Activated T-cell treated with anti-CD3 and anti-CD28 coated beads, Interleukin-2, amount 50 U/mL, for 72 hours (primary cell): ENCODE measurements at places on chromosomes 12 and 14.

DNA sequence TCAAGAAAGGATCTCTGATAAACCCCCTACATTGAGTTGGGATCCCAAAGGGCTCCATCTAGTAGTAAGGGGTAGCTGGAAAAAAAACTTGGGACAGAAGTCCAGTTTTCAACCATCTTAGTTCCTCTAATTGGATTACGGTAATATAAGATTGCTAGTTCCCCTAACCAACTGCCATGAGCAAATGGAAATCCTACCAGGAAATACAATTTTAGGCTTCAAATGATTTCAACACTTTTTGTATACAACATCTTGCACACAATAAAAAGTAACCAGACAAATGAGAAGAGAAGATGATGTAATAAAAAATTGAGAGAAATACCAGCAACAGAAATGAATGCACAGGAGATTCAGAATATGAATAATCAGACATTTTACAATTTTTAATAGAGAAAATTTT lies 73.0 kb downstream of the TSHR start:
- DNase-seq: no peak

DNA sequence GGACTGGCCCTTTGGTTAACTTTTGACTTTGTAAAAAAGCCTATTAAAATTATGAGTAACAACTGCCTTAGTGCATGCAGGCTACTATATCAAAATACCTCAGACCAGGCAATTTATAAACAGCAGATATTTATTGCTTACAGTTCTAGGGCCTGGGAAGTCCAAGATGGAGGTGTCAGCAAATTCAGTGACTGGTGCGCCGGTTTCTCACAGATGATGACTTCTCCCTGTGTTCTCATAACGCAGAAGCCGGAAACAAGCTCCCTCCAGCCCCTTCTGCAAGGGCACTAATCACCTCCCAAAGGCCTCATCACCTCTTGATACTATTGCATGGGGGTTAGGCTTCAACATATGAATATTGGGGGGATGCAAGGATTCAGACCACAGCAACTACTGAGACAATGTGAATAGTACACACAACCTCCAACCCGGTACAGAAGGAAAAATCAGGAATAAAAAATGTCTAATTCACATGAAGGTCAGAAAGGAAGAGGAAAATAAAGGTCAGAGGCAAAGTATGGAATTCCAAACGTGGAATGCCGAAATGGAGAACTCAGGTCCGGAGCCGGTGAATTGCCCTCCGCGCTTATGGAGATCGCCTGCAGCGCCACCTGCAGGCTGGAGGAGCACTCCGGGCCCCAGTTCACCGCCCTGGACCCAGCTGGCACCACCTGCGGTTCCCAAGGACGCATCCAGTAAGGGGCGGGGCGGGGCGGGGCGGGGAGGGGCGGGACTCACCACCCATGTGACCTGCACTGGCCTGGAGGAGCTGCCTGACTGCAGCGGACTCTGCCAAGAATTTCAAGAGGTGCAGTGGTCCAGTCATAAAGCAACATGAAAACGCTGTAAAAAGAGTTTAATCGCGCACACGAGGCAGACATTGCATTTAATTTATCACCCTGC lies 203.4 kb downstream of the KIF26A start:
- DNase-seq: peak; percentile 22

DNA sequence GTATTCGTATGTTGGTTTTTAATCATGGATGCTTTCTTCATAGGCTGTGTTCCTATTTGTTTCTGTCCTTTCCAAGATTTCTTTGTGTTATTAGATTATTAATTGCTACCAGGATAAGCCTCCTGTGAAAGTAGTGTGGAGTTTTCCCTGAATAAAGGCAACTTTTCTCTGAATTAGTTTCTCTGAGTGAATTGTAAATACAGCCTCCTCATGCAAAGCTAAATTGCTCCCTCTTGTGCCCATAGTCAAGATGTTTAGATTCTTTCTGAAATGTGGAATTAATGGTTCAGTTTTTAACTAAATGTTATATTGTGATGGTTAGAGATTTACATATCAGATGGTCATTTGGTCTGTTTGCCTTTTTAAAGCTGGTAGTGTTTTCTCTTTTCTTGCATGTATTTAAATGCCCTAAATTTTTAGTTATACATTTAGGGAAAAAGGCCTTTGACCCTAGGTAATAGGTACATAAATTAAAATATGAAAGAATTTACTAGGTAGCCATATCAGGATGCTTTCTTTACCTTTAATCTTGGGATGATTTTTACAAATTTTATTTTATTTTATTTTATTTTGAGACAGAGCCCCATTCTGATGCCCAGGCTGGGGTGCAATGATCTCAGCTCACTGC lies 8.9 kb downstream of the APAF1 start:
- DNase-seq: no peak

DNA sequence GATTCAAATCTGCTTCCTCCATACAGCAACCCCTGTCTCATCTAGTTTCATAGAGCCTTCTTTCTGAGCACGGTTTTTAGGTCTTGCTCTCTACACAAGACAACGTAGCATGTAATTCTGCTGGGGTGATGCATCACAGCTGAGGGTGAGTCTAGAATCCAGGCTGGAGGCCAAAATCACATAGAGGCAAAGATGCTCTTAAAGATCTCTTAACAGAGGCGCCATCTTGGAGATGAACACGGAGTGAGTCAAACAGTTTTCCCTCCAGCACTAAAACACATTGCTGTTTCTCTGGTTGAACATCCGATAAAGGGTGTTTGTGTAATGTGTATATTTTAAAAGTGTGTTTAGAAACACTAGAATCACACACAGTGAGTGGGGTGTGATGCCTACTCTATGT lies 78.9 kb downstream of the NOS1 start:
- no peak for DNase-seq

- DNase-seq: no peak
Observed at GRCh38 chr14:37932481-37932880, 275.2 kb upstream of the SSTR1 start.

- no peak for DNase-seq
Observed at GRCh38 chr12:50514526-50515276, 9.9 kb downstream of the DIP2B start.

DNA sequence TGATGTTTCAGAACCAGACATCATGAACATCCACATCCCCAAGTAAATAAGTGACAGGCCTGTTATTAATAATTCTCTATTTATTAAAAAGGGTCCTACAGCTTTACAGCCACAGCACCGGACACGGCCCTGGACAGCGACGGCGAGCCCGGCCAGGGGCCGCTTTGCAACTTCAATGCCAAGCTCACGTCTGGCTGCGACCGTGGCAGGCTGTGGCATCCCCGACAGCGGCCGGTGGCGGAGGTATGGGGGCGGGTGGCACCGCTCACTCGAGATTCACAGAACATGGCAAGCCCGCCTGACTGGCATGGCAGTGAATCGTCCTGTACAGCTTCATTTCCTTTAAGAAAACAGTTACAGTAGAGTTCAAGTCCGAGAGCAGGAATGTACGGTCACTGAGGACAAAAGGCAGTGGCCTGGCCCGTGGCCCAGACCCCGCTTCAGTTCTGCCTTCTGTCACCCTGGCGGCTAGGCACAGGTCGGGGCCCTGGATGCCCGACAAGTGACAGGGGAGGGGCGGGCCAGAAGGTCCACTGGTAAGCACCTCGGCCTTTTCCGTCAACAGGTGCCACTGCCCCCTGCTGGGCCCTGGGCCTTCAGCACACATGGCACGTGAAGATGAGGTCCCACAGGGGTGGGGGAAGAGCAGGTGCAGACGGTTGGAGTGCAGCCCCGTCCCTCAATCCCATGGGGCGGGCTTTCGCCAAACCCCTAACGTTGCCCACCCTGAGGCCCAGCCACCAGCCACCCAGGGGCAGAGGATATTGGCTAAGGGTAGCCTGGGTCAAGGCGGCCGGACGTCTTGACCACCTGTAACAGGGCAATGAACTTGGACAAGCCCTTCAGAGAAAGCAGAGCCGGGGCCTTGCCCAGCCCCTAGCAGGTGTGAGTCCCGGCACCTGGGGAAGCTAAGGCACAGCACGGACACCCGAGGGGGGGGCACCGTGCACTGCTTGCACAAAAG lies 30.3 kb downstream of the HIP1R start:
- DNase-seq: no peak

GRCh38 chr14:27427796-27428195 lies 830.0 kb upstream of the NOVA1 start:
- DNase-seq: no peak

- DNase-seq: peak; percentile 11
Observed at GRCh38 chr14:81435391-81436295, 35.5 kb upstream of the STON2 start.

DNA sequence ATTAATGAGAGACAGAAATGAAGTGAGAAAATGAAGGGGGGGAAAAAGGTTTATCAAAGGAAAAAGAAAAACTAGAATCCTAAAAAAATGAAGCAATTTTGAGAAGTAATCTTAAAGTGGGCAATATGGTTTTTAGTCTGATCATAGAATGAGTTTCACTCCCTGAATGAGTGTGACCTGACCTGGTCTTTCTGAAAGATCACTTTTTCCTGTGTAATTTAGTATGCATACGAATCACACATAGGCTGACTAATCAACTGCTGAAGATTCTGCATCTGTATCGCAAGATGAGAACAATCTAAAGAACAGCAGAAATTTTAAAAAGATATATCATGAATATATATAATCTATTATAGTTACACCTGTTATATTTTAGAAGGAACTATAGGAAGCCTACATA lies 11.3 kb downstream of the GNPTAB start:
- DNase-seq: no peak
